ENCODE measurements at places on chromosomes 3 and 15. TPM values are rescaled to one million over a fixed set of nuclear protein-coding genes. Genes with fewer than 3 reads are reported as not detected.

GRCh38 chr3:108298056-108298455 lies 1.7 kb downstream of the HHLA2 start:
- DNase-seq, result no peak

GRCh38 chr3:121063628-121064027 lies 155.6 kb downstream of the STXBP5L start:
- DNase-seq, result no peak

DNA sequence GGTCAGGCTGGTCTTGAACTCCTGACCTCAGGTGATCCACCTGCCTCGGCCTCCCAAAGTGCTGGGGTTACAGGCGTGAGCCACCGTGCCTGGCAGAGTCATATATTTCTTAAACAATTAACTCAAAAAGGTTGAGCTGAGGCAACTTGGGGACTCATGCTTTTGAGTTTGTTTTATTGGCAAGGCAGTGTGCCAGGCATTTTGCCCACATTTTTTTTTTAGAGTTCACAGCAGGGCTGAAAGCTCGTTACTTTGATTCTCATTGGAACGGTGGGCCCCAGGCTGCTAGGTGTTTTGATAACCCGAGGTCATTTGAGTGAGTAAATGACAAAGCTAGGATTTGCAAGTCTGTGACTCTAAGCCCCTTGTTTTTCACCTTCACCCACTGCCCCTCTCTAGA lies 76.2 kb downstream of the CCK start:
- DNase-seq, result no peak

GRCh38 chr3:192850451-192850981 lies 67.1 kb downstream of the MB21D2 start:
- no peak for DNase-seq

DNA sequence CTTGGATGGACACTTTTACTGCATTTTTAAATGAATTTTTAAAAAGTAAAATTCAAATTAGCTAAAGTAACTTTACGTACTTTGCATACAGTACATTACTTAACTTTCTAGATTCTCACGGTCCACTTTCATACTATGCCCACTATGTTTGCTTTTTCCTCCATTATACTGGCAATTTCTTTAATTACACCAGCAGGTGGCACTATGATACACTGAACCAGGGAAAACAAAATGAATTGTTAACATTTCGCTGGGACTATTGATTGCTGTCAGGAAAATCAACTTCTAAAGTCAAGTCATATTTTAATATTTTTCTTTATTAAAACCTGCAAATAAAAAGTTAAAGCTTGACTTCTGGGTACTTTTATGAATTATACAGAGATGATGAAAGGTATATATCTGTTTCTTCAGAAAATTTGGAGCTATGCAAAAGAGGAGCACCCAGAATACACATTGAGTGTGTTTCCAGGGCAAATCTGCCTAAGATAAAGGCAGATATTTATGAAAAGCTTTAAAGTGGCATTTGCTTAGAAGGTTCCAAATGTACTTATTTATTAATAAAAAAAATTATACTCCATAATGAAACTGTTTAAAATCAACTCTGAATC lies 21.8 kb upstream of the POU1F1 start:
- DNase-seq, result peak; percentile 12

DNA sequence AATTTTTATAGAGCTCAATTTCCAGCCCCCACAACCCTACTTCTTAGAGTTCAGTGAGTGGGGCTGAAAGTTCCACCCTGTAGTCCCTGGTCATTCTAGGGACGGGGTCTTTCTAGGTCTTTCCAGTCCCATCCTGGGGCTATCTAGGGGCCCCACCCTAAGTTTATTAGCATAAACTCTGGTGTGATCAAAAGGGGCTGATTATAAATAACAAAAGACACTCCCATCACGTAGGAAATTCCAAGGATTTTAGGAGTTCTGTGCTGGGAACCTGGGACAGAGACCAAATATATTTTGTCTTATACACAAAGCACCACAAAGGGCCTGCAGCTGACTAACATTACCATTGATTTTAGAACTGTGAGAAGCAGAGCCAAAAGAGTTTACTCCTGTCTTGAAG lies 41.9 kb downstream of the RAD54L2 start:
- no peak for DNase-seq

DNA sequence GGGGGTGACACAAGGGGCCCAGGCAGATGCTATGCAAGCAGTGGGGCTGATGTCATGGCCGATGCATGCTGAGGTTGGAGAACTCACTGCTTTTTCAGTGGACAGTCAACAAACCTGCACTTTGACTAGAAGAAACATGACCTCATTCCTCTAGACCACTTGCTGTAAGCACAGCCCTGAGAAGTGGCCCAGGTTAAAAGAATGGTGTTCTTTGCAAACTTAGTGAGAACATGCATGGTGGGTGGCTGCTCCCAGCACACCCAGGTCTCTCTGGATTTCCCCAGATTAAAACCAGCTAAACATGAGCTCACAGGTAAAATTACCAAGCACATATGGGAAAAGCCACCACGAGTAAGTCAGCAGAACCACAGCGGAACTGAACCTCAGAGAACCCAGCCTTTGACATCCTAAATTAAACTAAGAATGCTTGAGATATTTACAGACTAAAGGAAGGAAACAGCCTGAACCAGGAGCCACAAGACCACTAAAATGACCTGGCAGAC lies 15.5 kb downstream of the DLEC1 start:
- no peak for DNase-seq

DNA sequence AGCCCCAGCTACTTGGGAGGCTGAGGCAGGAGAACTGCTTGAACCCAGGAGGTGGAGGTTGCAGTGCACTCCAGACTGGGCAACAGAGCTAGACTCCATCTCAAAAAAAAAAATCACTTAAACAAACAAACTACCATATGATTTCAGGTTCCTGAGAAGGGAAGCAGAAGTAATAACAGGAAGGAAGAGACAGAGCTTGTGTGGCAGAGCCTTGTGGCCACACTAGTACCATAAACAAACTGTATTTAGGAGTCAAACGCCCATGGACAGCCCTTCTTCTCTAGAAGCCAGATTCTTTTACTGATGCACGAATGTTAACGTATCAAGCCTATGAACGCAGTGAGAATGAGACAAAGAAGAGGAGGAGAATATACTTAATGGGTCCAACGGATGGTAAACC lies 12.0 kb downstream of the MTMR10 start:
- DNase-seq, result no peak

DNA sequence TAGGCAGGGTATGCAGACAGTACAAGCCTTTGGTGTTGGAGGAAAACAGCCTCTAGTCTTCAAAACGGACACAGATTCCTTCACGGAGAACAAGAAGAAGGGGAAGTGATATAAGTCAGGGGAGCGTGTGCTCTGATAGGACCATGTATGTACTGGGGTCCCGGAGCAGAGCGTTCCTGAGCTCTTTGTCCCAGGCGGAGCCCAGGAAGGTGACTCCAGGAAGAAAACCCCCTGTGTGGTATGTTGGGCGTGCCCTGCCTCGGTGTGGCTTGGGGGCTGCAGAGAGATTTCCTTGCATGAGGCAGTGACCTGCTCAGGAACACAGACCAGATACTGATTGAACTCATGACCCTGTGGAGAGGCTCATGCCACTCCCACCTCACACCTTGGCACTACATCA lies 21.7 kb downstream of the MELTF start:
- no peak for DNase-seq

GRCh38 chr3:196974661-196975060 lies 6.0 kb upstream of the PIGZ start:
- no peak for DNase-seq

- DNase-seq, result no peak
Measured at GRCh38 chr3:73602170-73602569, 22.6 kb downstream of the PDZRN3 start.

- DNase-seq, result no peak
Measured at GRCh38 chr3:71785532-71786216, 726 bp upstream of the PROK2 start.

- no peak for DNase-seq
Measured at GRCh38 chr15:99592145-99592791, 26.5 kb downstream of the MEF2A start.

DNA sequence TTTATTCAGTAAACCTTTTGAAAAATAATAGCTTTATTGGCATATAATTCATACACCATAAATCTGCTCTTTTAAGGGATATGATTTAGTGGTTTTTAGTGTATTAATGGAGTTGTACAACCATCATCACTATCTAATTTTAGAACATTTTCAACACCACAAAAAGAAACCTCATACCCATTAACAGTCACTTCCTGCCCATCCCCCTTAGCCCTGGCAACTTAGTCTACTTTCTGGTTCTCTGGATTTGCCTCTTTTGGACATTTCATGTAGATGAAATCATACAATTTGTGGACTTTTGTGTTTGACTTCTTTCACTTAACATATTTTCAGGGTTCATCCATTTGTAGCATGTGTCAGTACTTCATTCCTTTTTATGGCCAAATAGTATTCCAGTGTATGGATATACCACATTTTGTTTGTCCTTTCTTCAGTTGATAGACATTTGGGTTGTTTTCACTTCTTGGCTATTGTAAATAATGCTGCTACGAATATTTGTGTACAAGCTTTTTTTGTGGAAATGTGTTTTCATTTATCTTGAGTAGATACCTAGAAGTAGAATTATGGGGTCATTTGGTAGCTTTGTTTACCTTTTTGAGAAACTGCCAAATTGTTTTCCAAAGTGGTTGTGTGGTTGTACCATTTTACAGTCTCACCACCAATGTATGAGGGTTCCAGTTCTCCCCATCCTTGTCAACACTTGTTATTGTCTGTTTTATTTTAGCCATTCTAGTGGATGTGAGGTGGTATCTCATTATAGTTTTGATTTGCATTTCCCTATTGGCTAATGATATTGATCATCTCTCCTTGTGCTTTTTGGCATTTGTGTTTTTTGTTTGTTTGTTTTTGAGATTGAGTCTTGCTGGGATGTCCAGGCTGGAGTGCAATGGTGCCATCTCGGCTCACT lies 45.8 kb downstream of the SMAD3 start:
- peak; percentile 58 for DNase-seq

DNA sequence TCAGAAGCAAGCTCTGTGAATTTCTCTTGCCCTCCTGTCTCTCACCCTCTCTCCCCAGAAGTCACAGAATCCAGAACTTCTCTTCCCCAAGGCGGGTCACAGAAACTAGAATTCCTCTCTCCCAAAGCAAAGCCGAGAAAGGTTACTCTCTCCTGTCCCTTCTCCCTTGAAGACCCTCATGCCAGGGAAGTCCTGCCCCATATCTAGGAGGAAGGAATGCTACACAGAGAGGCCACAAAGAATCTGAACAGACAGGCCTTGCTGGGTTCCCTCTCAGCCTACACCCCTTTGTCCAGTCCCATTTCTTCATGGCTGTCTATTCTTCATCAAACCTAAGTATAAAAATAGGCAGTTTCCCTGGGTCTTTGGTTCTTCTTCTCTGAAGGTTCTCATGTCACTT lies 29.8 kb downstream of the ANP32A start:
- no peak for DNase-seq

GRCh38 chr3:182041668-182042291 lies 330.1 kb downstream of the SOX2 start:
- no peak for DNase-seq

GRCh38 chr3:155585384-155585783 lies 159.5 kb downstream of the PLCH1 start:
- DNase-seq, result no peak

DNA sequence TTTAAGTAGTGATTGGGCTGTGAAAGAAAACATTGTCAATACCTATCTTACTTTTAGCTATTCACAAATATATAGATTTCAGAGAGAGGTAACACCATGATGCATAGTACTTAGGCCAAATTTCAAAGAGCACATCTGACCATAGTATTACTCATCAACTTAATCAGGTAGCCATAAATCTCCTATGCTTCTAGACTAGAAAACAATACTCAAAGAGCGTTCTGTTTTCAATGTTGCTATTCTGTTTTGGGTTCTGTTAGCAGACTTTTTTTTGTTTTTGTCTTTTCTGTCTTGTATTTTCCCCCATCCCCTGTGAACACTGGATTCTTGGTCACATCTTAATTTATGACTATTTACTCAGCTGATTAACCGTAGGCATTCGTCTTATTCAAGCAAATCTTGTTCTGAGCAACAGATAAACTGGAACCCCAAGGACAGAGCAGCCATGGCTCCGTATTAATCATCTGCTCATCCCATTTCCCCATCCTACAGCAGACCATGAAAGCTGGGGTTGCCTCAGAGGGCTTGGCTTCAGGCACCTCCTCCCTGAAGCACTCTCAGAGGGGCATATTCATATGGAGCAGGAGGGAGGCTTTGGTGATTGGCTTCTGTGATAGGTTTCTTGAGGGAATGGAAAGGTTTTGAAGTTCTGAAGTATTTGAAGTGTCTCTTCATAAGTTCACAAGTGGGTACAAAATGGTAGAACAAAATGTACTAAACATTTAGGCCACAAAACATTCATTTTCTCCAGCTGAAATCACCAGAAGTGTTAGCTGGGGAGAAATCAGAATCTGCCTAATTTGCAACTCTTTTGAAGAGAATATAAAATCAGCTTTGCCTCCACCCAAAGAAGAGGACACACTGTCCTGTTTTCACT lies 105.3 kb downstream of the TNIK start:
- DNase-seq, result no peak

DNA sequence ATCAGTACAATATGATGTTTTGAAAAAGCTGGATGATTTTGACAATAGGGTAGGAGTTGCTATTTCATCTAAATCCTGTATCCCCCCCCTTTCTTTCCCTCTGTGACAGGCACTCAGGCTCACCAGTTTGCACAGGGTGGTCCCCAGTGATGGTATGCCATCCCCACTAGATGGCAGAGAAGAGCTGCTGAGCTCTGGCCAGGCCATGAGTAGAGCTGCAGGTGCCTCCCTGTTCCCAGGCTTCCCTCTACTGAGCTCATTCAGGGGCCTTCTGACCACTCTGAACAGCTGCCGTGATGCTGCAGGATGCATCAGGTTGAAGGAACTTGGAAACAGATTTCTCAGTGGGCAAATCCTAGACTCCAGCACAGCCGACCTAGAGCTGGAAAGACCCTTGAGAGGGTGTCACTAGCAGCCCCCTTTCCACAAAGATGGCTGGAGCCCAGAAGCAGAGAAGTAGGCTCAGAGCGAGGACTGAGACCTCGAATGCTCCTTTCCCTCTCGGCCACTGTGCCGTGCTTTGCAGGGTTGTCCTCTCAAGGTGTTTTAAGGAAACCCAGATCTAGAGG lies 45.1 kb downstream of the EFCAB12 start:
- peak; percentile 40 for DNase-seq

GRCh38 chr15:35519541-35520149 lies 26.3 kb downstream of the DPH6 start:
- DNase-seq, result peak; percentile 32

Gene MESP2
- polyA plus RNA-seq, result not detected

Gene ATP13A4
- polyA plus RNA-seq, result 1.9 TPM

Gene GOLGA8S
- not detected for polyA plus RNA-seq

Gene C3orf22
- polyA plus RNA-seq, result not detected

Gene PSTPIP1
- polyA plus RNA-seq, result 84.4 TPM

Gene IMPG2
- 0.04 TPM for polyA plus RNA-seq

Gene GATA2
- not detected for polyA plus RNA-seq

Gene CHL1
- polyA plus RNA-seq, result not detected

Gene GALNT15
- polyA plus RNA-seq, result not detected

Gene SAXO2
- polyA plus RNA-seq, result 2.3 TPM

Gene GOLIM4
- polyA plus RNA-seq, result 4.1 TPM

Gene SLC51A
- 0.62 TPM for polyA plus RNA-seq
